ENCODE measurements at places on chromosomes 7 and 10.
A peak's percentile ranks its signal among the peaks of the same experiment; 100 is the strongest.

GRCh38 chr10:5252177-5253037, 55.8 kb downstream of the AKR1C4 start:
- no peak for DNase-seq

GRCh38 chr10:33150889-33151288, 183.6 kb downstream of the NRP1 start:
- no peak for DNase-seq

- DNase-seq: no peak
Measured at GRCh38 chr7:141691961-141692360, 10.0 kb downstream of the DENND11 start.

- DNase-seq: no peak
Measured at GRCh38 chr7:98189559-98189958, 21.7 kb upstream of the BHLHA15 start.

DNA sequence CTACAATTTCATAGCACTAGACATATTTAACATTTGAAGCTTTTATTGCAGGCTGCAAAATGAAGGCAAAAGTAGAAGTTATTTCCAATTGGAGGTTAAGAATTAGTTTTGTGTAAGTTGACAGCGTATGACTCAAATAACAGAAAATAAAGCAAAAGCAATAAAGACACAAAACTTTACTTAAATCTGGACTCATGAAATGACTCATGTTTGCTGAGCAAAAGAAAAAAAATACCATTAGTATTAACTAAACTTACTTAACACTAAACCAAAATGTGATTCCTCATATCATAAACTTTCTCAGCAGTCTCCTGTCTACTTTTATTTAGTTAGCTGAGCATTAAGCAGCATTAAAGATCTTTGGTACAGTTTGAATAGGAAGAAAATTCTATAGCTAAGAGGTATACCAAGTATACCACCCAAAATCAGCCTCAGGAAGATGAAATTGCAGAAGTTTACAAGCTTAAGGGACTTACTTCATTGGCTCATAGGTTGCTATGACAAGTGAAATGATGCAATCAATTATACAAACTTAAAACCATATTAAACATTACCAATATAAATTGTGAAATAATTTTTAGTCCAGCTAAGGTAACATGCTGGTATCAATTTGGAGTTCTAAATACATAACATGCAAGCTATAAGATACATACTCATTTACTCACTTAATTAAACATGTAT, 1131.4 kb downstream of the XPNPEP1 start:
- DNase-seq: no peak

- DNase-seq: peak; percentile 26
Measured at GRCh38 chr7:55280031-55280454, 85.1 kb upstream of the LANCL2 start.

- no peak for DNase-seq
Measured at GRCh38 chr10:5649746-5650145, 16.6 kb downstream of the ASB13 start.

- DNase-seq: no peak
Measured at GRCh38 chr10:79222186-79222585, 125.1 kb upstream of the PPIF start.

DNA sequence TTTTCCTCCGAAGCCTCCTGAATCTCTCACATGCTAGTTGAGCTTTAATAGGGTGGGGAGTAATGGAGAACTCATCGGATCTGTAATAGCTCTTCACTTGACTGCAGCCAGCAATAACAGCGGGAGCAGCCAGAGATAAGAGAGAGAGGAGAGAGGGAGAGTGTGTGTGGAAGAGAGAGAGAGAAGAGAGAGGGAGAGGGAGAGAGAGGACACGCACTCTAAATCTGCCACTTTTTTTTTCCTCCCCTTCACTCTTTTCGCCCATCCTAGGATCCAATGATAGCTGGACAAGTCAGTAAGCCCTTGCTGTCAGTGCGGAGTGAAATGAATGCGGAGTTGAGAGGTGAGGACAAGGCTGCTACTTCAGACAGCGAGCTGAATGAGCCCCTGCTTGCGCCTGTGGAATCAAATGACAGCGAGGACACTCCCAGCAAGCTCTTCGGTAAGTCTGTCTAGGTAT, 107.9 kb downstream of the POU6F2 start:
- DNase-seq: no peak

GRCh38 chr7:11605749-11606148, 226.2 kb downstream of the THSD7A start:
- no peak for DNase-seq

DNA sequence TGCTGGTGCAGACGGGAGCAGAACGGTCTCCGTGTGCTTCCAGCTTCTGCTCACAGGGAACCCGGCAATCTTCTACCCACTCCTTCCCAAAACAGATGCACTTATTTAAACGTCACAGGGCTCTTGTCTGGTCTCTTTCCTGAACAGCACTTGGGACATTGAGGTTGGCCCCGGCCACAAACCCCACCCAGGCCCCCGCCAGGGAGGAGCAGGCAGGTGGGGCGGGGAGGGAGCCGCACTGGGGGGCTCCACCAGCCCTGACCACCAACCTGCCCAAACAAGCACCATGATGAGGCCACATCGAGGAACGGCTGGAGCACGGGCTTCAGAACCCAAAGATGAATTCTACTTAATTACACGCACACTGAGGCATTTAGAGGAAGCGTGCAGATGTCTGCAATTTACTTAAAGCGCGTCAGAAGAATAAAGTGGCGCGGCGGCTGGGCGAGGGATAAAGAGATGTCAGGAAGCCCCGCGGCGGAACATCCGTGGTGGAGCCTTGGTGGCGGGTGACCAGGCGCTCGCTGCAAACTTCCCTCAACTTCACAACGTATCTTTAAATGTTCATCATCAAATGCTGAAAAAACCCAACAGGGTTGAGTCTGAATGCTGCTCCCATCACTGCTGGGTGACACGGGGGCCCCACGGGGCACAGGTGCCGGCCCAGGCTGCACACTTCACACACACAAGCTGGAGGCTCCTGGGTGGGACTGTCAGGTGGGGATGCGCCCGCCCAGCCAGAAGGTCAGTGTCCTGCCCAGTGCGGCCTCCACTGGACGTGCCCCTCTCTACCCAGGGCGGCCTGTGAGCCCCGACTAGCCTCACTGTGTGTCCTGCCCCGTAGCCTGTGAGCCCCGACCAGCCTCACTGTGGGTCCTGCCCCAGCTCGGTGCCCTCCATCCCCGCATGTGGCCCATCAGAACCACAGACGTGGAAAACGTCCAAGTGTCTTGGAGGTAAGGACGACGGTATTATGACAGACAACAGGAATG, 279.2 kb downstream of the MAD1L1 start:
- no peak for DNase-seq

DNA sequence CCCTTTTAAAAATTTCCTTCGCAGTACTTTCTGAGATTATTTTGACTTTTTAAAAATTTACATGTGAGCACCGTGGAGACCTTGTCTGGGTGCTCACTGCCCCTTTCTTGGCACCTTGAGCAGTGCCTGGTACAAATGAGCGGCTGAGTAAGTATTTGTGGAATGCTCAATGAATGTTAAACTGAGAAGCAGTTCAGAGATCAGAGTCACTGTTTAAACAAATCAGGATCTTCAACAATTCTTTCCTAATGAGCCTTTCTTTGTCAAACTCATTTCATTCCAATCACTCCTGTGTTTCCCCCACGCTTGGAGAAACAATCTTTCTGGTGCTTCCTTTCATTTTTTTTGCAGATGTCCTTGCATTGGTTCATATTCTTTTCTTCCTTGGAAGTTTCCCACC, 611.3 kb upstream of the GALNT17 start:
- no peak for DNase-seq
